ENCODE measurements at places on chromosomes 7 and 10. TPM values are rescaled to one million over a fixed set of nuclear protein-coding genes. Genes with fewer than 3 reads are reported as not detected.

Gene IPMK
- 3.9 TPM for polyA plus RNA-seq

Gene LRRC4
- 7.3 TPM for polyA plus RNA-seq

Gene SMO
- polyA plus RNA-seq = 30.5 TPM

GRCh38 chr10:50653142-50653541 is 29.4 kb upstream of the SGMS1 start:
- DNase-seq = peak; percentile 32

Gene COPG2
- 46.4 TPM for polyA plus RNA-seq

Gene OR2A5
- 0.38 TPM for polyA plus RNA-seq

DNA sequence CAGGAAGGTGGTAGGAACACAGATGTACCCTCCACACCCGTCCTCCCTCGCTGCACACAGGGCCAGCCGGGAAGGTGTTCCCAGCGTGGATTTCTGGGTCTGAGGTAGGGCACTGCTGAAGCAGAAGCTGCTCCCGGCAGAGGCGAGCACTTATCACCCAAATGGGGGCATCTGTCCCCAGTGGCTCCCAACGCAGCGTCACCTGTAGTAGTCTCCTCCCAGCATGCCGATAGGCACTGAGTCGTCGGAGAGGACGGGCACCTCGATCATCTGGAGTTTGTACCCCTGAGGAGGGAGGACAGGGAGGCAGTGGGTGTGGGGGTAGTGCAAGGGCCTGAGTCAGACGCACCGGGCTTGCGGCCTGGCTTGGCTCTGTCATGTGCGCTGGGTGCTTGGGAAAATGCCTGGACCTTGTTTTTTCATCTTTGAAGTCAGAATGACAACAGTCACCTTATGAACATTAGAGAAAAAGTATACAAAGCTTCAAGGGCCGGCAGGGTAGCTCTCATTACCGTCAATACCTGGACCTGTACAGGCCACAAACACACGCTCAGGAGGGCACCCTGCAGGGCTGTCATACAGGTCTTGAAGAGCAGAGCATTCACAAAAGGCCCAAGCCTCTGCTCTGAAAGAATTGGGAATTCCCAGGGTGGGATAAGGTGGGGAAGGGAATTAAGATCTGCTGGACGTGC is 3.1 kb upstream of the PYROXD2 start:
- DNase-seq = no peak

DNA sequence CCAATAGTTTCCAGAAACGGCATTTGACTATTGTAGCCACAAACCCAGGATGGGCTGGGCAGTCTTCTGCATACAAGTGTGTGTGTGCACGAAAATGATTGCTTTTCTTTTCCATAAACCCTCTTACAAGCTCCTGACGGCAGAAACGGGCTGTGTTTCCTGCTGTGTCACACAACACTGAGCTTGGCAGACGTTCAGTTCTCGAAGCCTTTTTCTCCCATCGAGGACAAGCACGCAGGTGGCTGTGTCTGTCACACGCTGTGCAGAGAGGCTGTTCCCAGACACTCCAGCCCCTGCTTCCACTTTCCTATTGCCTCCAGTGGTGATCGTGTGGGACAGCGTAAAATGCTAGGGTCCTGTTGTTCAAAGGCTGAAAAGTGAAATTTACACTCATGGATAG is 32.1 kb downstream of the RBAK start:
- DNase-seq = peak; percentile 20

Gene SPACDR
- 1.1 TPM for polyA plus RNA-seq

DNA sequence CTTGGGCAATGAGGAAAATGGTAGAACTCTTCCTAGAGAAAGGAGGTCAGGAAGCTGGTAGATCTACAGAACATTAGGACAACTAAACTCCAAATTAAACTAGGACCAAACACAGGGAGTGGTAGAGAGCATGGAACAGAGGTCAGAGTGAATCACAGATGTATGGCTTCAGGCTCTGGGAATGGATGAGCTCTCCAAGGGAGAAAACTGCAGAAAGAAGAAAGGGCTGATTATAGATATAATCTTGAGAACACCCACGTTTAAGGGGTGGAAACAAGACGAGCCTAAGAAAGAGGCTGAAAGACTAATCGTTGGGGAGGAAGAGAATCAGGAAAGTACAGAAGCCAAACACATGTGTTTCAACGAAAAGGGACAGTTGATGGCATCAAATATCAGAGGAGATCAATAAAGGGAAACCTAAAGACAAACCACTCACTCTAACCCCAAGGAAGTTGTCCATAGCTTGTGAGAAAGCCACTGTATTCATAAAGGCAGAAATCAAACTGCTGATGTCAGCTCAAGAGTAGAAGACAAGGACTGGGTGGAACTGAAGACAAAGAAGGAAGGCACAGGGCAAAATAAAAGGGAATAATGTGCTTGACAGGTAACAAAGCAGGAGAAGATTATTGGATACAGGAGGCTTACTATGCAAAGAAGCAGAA is 41.4 kb downstream of the NUDCD3 start:
- DNase-seq = no peak

Gene PI4K2A
- 11.1 TPM for polyA plus RNA-seq

DNA sequence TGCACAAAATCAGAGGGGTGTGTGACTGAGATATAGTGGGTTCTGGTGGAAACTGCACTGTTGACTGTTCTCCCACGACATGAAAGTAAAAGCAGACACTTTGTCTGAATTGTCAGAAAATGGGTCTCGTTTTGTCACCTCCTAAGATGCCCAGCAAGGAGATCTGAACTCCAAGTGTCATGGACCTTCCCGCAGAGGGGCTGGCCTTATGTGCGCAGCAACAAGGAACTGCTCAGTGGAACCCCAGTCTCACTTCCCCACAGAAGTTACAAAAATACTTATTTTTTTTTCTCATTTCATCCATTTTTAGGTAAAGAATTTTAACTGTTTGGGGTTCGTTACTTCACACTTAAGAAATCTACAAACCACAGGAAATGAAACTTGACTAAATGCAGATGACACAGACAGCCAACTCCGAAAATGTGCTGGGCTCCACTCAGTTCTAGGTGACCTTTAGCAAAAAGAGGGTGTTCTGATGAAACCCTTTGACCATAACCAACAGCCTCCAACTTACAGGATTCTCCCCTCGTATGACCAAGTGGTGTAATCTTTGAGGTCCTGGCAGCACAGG is 115.0 kb downstream of the FAM107B start:
- no peak for DNase-seq

- no peak for DNase-seq
Observed at GRCh38 chr10:71264345-71265200, 52.2 kb downstream of the UNC5B start.

GRCh38 chr7:98852826-98853225 is 17.0 kb downstream of the TMEM130 start:
- no peak for DNase-seq

DNA sequence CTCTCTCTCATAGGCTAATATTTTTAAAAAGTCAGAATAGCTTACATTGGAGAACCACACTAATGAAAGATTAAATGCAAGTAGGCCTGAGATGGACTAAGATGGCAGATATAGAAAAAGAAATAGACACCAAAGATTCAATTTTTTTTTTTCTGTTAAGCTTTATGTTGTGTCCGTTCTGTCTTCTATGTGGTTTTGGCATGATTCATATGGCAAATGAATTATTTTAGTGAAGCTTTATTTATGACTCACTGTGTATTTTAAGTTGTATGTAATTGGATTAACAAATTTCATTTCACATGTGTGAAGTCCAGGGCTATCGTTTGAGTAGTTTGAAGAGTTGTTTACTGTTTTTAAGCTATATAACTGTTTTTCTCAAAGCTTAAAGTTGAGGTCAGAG is 214.8 kb downstream of the CAMK1D start:
- DNase-seq = no peak

DNA sequence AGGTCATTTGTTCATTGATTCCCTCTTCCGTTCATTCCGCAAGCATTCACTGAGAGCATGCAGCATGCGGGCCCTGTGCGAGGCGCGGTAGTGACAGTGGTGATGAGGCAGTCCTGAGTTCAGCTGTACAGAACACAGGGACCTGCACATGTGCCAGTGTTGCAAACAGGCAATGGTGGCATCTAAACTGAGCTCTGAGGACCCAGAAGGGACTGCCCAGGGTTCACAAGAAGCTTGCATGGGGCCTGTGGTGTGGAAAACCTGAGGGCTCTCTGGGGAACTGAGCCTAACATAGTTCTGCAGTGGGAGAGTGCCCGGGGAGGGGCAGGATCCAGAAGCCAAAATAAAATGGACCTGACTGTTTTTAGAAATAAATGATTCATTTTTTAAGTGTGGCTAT is 13.2 kb downstream of the ZNF488 start:
- no peak for DNase-seq

Gene PAX4
- polyA plus RNA-seq = not detected

DNA sequence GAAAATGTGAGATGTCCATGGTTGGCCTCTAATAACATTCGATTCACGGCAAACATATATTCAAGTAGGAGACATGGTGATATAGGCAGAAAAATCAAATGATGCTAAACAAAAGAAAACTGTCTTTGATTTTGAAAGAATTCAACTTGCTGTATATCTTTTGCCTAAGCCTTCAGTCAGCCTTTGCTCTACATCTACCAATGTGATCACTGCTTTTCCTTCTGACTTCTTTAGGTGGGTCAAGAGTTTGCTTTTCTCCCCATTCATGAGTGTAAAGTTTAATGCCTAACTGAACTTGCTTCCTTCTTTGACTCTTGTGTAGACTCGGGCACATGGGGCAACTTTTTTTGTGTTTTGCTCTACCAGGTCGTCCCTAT is 417 bp upstream of the HIF1AN start:
- DNase-seq = no peak

GRCh38 chr10:79415736-79416577 is 29.5 kb downstream of the ZCCHC24 start:
- no peak for DNase-seq

- DNase-seq = no peak
Observed at GRCh38 chr10:15254808-15255648, 86.5 kb upstream of the NMT2 start.

DNA sequence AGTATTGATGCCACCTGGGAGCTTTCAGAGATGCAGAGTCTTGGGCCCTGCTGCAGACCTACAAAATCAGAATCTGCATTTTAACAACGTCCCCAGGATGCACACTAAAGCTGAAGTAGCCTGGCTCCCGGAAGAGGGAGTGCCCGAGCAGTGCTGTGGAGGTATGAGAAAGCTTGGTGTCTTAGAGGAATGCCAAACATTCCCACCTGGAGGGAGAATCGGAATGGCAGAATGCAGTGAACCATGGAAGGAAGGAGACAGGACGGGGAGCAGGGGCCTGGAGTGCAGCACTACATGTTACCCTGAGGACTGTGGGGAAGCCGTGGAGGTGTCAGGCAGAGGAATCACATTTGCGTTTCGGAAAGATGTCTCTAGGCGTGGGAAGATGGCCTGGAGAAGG is 90.9 kb downstream of the AOAH start:
- no peak for DNase-seq

GRCh38 chr7:116093516-116094301 is 63.1 kb upstream of the TFEC start:
- DNase-seq = no peak

- DNase-seq = no peak
Observed at GRCh38 chr10:42691361-42692120, 53.2 kb upstream of the ZNF33B start.

DNA sequence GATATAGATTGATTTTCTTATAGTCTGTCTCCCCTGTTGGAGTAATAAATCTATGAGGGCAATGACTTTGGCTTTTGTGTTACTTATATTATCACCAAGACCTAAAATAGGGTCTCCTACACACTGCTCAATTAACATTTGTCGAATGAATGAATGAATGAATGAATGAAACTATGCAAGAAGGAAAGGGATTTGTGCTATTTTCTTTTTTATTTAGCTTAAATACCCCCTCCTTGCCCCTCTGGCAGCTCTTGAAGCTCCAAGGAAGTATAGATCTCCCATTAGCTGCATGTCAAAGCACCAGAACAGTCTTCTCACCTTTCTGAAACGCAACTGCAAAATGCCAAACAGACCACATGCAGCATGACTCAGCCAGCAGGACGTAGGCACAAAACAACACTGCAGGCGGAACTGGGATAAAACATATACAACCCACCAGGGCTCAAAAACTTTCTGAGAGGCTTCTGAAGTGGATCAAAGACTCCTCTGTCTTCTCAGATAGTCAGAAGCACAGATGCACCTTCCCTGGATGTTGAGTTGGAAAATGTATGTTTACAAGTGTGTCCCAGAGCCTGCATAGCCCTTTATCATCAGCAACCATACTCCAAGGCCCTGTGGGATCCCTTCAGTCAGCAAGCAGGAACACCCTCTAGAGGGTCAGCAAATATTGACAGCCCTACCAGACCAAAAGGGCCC is 187.8 kb downstream of the NPSR1 start:
- DNase-seq = no peak

Gene FOXI2
- 0.26 TPM for polyA plus RNA-seq

Gene ZNF37A
- 10.4 TPM for polyA plus RNA-seq

DNA sequence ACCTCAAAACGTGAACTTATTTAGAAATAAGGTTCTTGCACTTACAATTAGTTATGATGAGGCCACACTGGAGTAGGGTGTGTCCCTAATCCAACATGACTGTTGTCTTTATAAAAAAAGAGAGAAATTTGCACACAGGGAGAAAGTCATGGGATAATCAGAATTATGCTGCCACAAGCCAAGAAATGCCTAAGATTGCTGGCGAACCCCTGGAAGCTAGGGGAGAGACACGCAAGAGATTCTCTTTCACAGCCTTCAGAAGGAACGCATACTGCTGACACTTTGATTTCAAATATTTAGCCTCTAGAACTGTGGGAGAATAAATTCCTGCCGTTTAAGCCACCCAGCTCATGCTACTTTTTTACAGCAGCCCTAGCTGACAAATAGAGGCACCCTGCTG is 138.3 kb downstream of the CCDC71L start:
- no peak for DNase-seq

- DNase-seq = no peak
Observed at GRCh38 chr7:56125831-56126230, 9.6 kb upstream of the NUPR2 start.

DNA sequence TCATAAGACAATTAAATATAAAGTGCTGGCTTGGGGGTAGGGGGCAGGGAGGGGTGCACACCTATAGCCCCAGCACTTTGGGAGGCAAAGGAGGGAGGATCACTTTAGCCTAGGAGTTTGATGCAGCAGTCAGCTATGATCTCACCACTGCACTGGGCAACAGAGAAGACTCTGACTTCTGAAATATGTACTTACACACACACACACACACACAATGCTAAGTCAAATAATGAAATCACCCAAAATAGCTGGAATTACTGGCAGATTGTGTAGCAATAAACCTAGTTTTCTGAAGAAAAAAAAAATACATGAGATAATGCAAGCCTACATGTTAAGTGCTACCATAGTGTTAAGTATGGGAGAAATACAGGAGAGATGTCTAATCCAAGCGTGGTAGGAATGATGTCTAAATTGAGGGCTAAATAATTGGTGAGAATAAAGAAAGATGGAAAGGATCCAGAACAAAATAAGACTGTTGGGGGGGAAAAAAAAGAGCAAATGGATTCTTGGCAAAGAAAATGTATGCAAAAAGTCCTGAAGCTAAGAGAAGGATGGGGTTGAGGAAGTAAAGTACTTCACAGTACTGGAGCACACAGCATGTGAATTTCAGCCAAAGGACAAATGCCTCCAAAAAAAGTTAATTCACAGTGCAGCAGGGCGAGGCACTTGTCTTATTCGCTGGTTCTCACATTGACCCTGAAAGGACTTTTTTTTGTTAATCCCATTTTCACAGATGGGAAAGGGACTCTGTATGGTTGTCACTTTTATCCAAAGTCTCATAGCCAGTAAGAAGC is 73.9 kb downstream of the IGF2BP3 start:
- peak; percentile 34 for DNase-seq

Gene MOGAT3
- polyA plus RNA-seq = 0.08 TPM

Gene CEP55
- polyA plus RNA-seq = 8.5 TPM

Gene BMPER
- polyA plus RNA-seq = 10.0 TPM

- DNase-seq = no peak
Observed at GRCh38 chr7:77570330-77571011, 33.4 kb downstream of the PTPN12 start.

- no peak for DNase-seq
Observed at GRCh38 chr10:2106641-2107040, 369.3 kb upstream of the ADARB2 start.

Gene SLF2
- 110 TPM for polyA plus RNA-seq
